Breast epithelium (tissue), 4 donors: ENCODE measurements at places on chromosomes 5 and 9. TPM values are rescaled to one million over a fixed set of nuclear protein-coding genes. Genes with fewer than 3 reads are reported as not detected.

NSD1 gene
- total RNA-seq: 52.2 TPM

PLAC8L1 gene
- not detected for total RNA-seq

ARL14EPL gene
- not detected for total RNA-seq

PCDHGA2 gene
- total RNA-seq: 6.2 TPM

TAF11L5 gene
- total RNA-seq: not detected

PCA3 gene
- total RNA-seq: 0.44 TPM

C5orf52 gene
- not detected for total RNA-seq

DNA sequence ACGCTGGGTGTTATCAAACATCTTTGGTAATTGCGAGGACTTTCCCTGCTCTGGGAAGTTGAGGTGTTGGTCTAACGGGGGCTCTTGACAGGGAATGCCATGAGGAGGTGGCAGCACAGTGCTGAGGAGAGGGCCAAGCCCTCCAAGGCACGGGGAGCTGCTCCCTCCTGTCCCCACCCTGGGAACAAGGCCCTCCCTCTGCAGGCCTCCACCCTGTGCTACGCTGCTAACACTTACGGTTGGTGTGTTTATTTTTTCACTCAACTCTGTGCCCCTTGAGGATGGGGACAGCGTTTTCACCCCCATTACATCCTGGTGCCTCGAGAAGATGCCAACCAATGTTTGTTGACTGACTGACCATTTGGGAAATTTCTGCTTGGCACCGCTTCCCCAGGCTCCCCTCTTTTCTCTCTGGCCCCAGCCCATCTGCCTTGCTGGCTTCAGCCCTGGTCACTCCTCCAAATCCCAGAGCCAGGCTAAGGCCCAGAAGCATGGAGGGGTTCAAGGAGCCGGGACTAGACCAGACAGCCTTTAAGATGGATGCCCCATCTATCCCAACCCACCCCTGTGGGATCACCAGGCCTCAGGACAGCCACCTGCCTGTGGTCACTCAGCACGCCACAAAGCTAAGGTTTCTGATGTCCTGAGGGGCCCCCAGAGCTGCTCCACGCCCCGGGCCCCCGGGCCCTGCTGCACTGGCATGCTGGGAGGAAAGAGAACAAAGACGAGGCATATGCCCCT is 125.7 kb downstream of the BARX1 start:
- no peak for DNase-seq

GRCh38 chr9:77019236-77019925 is at the start of gene FOXB2:
FOXB2 (plus strand) TSS chr9:77019655; CDS start chr9:77019655, 0 bp downstream.
- DNase-seq: no peak

- no peak for DNase-seq
These were observed 149.9 kb downstream of the TRIO start for GRCh38 chr5:14292766-14293658.

- DNase-seq: no peak
These were observed 16.2 kb upstream of the ATP6V1G1 start for GRCh38 chr9:114571391-114571790.

DNA sequence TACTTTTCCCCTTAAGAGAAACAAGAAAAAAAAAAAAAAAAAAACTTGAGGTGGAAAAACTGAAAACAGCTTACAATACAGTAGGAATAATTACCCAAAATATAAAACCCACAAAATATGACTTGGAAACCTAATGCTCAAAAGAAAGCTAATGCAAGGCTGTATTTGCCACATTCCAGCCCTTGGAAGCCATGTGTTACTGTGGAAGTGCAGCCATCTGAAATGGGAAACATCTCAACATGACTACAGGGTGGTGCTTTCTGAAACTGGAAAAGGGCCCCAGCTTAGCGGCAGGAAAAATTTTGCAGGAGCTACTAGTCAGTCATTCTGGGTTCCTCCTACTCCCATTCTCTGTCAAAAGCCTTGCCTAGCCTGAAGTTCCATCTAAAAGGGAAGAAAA is 20.4 kb downstream of the CDK5RAP2 start:
- DNase-seq: no peak

DNA sequence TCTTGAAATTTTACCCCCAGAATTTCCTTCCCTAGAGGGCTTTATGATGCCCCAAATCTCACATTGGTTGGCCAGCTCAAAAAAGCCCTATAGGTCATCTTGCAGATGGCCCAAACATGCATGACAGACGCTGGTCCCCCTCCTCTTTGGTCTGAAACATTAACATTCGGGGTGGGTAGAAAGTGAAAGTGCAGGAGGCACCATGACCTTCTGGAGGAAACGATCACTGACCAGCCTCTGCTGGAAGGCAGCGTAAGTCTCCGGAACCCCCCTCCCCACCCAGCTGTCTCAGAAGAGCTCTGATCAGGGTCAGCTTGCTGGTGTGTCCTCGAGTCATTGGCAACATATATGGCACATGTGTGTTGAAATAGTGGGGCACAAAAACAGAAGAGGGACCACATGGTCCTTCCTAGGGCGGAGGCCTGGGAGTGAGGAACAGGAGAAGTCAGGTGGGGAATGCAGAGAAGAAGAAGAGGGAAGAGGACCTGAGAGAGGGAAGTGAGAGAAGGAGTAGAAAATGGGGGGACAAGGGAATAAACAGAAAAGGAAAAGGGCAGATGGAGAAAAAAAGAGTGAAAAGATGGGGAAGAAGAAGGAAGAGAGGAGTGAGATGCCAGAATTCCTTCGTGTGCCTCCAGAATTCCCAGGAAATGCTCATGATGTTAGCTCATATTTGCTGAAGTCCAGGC is 46.2 kb downstream of the IL31RA start:
- no peak for DNase-seq

- no peak for DNase-seq
These were observed 9.3 kb downstream of the PSD2 start for GRCh38 chr5:139804800-139805397.

DNA sequence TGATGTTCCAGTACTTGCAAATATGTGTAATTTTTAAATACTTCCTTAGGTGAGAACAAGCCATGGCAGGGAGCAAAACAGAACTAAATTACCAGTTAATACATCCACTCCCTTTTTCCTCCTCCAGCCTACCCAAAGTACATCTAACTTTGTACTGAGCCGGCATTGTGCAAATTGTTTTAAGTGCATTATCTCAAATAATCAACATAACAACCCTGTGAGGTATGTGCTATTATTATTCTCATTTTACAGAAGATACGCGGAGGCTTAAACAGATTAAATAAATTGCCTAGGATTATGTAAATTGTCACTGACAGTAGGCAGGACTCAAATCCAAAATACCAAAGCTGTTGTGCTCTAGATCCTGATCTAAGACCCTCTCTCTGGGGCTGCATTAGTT is 55.5 kb upstream of the KLF4 start:
- DNase-seq: no peak

GRCh38 chr9:114921171-114921570 is 9.2 kb downstream of the TNFSF8 start:
- DNase-seq: no peak

- peak; percentile 89 for DNase-seq
These were observed 50.6 kb downstream of the SIL1 start for GRCh38 chr5:139147483-139148087.

- DNase-seq: no peak
These were observed 8.6 kb downstream of the AGPAT2 start for GRCh38 chr9:136678624-136679023.

GRCh38 chr5:156219483-156220005 is 107.4 kb upstream of the SGCD start:
- DNase-seq: no peak

DNA sequence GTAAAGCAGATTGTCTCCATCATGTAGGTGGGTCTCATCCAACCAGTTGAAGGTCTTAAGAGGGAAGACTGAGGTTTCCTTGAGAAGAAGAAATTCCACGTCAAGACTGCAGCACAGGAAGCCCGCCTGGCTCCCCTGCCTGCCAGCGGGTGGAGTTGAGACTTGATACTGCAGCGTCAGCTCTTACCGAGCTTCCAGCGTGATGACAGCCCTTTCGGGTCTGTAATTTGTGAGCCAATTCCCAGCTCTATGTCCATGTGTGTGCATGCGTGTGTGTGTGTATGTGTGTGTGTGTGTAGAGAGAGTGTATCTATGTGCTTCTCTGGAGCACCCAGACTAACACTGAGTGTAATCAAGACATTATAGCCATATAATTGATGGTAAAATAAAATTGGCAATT is 379.7 kb upstream of the IRX2 start:
- no peak for DNase-seq

- no peak for DNase-seq
These were observed 40.9 kb upstream of the BNIP1 start for GRCh38 chr5:173103411-173103810.

DNA sequence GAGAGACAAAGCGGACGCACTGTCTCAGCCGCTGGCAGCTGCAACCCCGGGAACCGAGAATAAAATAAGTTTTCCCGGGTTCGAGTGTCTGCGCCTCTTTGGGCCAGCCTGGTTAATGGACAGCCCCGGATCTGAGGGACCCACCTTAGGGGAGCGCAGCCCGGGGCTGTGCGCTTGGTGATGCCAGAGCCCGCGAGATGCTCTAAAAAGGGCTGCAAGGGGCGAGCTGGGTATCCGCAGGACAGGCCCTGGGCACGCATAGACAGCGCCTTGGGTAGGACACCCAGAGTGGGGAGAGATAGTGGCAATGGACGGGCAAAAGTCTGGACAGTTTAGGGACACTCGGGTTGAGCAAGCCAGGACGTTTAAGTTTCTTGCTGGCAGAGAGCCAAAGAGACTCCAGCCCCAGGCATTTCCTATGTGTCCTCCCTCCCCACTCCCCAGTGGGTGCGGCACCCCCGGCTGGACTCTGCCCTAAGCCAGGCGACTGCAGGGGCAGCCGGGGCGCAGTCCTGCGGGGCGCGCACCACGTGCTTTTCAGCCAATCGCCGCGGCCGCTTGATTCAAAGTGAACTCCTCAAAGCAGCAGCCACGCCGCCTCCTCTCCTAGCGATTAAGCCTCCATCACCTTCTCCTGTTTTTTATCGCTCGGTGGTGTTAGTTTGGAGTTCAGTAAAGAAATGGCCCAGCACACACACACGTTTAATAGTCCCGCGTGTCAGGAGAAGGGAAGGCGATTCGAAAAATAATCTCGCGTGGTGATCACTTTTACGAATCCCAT is 616 bp upstream of the ENC1 start:
- DNase-seq: peak; percentile 54

DNA sequence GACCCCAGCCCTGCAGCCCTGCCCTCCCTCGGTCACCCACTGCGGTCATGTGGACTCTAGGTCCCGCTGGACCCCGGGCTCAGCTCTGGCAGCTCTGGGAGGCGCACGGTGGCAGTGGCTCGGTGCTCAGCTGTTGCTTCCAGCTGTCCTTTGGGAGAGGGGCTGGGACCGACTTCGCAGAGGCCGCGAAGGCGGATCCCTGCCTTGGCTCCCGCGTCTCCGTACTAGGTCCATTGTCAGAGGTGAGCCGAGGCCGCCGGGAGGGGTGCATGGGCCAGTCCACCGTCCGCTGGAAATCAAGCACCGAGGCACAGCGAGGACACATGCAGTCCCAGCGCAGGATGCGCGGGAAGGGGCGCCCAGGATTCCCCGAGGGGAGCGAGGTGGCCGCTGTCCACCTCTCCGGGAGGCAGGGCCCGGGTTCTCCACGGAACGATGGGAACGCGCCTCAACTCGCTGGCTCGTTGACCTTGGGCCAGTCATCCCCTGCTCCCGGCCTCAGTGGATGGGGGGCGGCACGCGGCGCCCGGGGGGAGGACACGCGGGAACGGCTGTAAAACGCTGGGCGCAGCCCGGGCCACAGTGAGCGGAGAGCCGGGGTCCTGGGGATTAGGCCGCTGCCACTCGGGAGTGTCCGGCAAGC is 732 bp downstream of the GBGT1 start:
- no peak for DNase-seq

DNA sequence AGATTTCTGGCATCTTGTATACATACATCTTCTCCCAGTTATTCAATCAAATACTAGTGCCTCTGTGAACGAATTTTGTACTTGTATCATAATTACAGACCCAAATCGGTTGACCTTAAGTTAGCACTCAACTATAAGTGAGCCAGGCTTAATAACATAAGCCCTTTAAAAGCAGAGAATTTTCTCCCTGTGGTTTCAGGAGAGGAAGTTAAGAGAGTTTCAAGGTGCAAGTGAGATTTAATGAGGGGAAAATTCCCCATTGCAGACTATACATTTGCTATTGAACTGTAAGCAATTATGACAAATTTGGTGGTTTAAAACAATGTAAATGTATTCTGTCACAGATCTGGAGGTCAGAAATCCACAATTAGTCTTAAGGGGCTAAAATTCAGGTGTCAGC is 261.9 kb upstream of the NREP start:
- no peak for DNase-seq

- no peak for DNase-seq
These were observed 788.9 kb upstream of the GRAMD2B start for GRCh38 chr5:125634216-125634835.

DNA sequence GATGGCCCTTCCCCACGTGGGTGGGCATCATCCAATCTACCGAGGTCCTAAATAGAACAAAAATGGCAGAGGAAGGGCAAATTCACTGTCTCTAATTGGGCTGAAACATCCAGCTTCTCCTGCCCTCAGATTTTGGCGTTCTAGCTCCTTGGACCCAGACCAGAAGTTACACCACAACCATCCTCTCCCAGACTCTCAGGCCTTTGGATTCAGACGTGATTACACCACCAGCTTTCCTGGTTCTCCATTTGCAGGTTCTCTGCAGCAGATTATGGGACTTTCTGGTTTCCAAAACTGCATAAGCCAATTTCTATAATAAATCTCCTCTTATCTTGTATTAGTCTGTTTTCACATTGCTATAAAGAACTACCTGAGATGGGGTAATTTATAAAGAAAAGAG is 73.6 kb upstream of the STARD4 start:
- DNase-seq: no peak

DNA sequence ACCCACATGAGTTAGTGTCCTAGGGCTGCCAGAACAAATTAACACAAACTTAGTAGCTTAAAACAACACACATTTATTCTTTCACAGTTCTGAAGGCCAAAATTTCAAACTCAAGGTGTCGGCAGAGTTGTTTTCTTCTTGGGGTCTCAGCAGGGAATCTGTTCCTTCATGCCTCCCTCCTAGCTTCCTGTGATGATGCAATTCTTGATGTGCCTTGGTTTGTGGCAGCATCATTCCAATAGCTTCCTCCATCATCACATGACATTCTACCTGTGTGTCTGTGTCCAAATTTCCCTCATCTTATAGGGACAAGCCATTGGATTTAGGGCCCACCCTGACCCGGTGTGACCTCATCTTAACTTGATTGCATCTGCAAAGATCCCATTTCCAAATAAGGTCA is 12.2 kb upstream of the SLC25A48 start:
- DNase-seq: no peak
